HT1080 (cell line): ENCODE measurements at places on chromosomes 1 and 21. TPM values are rescaled to one million over a fixed set of nuclear protein-coding genes. Genes with fewer than 3 reads are reported as not detected.

Gene USH2A
- under 0.01 and 0.02 TPM in 2 replicates for total RNA-seq

DNA sequence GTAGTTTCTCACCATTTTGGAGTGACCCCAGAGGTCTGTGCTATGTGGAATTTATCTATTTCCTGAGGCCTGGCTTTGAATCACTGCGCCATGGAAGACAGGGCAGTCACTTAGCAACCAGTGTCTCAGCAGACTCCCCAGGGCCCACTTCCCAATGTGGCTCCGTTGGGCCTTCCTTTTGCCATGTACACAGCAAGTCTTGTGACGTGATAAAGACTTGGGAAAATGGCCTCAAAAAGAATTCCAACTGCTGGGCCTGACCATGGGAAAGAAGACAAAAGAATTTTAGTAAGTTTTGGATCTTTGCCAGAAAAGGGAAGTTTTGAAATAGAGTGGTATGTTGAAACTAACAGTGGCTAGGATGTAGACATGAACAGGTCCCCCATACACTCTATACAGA lies 36.2 kb downstream of the TLR5 start:
- no peak for DNase-seq

GRCh38 chr1:24390924-24391782 lies 22.4 kb downstream of the STPG1 start:
- peak; percentile 76 for DNase-seq

- DNase-seq = peak; percentile 10
Measured at GRCh38 chr1:196355206-196355786, 252.9 kb downstream of the KCNT2 start.

Gene SMIM11
- 31.8 and 38.8 TPM in 2 replicates for total RNA-seq

Gene ITLN2
- total RNA-seq = not detected in 2 replicates

Gene CNIH3
- 24.8 and 29.1 TPM in 2 replicates for total RNA-seq

- DNase-seq = no peak
Measured at GRCh38 chr1:3924186-3924824, 24.2 kb upstream of the C1orf174 start.

DNA sequence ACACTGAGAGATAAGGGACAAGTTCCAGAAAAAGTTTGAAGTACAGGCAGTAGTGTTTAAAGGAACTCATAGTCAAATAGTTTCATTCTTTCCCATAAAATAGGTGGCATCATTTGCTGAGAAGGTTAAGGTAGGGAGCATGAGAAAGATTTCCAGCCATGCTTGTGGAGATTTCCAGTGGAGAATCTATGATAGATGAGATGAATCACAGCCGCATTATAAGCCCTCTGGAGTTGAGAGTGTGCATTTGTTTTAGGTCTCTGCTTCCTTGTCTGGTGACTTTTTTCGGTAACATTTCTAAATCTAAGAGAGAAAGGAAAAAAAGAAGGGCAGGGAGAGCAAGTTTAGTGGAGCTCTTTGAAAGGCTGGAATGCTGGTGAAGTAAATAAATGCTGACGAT lies 108.7 kb downstream of the DISP1 start:
- DNase-seq = no peak

DNA sequence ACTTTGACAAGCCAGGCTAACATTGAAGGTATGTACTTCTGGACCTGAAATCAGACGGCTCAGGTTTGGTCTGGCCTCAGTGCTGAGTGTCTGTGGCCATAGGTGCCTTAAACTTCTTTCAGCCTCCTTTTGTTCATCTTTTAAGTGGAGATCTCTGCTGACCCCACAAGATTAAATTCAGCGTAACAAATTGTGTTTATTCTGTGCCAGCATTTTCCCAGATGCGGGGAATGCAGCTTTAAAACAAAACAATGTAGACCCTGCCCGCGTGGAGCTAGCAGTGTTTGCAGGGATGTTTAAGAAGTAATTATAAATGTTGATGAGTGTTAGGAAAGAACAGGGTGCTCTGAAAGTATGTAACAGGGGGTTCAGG lies 923 bp downstream of the CAP1 start:
- no peak for DNase-seq

DNA sequence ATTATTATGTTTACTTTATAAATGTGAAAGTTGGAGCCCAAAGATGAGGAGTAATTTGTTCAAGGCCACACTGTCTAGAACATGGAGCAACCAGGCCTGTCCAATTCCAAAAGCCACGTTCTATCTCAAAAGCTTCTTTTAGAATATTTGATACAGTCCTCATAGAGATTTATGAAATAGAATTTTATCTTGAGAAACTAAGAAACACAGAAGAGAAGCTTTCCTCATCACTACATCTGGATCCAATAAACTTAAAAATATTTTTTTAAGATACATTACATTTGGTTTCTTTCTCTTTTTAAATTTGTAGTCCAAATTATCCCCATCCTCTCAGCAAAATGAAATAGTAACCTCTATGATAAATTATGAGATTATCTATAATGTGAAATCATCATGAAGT lies 58.9 kb downstream of the DDAH1 start:
- no peak for DNase-seq

DNA sequence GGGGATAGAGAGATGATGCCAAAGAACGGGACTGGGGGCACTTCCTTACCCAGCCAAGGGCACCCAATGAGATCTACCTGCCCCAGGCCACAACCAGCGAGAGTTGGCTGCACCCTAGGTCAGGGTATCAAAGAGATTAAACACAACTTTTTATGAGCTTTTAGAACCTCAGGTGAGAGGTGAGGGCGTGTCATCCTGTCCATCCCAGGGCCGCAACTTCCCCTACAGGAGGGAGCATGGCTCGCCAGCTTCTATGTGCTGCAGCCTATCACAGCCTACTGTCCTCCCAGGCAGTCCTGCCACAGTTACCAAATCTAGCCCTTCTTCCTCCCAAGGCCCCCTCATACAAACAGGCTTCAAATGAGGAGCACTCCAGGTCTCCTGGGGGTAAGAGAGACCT lies 12.9 kb downstream of the TMEM9 start:
- DNase-seq = no peak

DNA sequence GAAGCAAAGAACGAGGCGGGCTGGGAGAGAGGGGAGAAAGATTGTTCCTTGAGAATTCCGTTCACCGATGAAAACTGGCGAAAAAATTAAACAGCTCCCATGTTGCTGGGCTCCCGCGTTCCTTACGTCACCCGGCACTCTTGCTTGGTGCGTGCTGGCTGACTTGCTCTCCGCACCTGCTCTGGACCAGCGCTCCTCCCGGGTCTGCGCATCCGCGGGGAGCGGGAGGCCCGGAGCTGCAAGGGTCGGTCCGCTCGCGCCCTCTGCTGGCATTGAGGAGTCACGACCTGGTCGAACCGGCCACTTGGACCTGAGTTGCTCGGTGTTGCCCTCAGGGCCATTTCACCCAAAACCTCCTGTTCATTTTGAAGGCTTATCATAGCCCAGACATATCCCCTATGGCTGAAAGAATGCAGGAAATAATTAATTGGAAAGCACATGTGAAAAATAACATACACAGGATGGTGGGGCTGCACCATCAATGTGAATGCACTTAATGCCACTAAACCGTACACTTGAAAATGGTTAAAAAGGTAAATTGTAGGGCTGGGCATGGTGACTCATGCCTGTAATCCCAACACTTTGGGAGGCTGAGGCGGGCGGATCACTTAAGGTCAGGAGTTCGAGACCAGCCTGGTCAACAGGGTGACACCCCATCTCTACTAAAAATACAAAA lies 98.9 kb upstream of the BACE2 start:
- peak; percentile 45 for DNase-seq

Gene HRNR
- not detected in 2 replicates for total RNA-seq

GRCh38 chr1:117821774-117822482 lies 107.5 kb downstream of the GDAP2 start:
- peak; percentile 97 for DNase-seq

Gene BOLA1
- 15.1 and 19.2 TPM in 2 replicates for total RNA-seq

- no peak for DNase-seq
Measured at GRCh38 chr1:155007251-155007828, 4.7 kb downstream of the ZBTB7B start.

Gene RAB7B
- 0.10 TPM in 1 of 2 replicates, not detected in the other for total RNA-seq

- peak; percentile 82 for DNase-seq
Measured at GRCh38 chr1:6367381-6368012, 26.1 kb downstream of the ACOT7 start.

Gene PKLR
- total RNA-seq = not detected in 2 replicates

Gene PEA15
- 129 and 187 TPM in 2 replicates for total RNA-seq

DNA sequence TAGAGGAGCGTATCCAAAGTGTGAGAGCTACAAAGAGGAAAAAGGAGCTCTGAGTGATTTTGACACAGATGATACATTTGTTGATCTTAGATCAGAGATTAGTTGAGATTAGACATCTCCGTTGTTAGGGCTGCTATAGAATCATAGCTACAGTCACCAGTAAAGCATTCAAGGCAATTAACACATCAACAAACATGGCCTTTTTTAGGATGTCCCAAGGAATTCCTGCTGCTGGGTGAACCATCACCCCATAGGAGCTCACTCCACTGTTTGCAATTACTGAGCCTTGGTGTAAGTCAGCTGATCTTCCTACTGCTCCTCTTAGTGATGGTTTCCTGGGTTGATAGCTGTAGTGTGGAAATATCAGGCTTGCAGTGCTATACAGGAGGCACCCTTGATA lies 6.7 kb upstream of the RSRP1 start:
- DNase-seq = no peak

DNA sequence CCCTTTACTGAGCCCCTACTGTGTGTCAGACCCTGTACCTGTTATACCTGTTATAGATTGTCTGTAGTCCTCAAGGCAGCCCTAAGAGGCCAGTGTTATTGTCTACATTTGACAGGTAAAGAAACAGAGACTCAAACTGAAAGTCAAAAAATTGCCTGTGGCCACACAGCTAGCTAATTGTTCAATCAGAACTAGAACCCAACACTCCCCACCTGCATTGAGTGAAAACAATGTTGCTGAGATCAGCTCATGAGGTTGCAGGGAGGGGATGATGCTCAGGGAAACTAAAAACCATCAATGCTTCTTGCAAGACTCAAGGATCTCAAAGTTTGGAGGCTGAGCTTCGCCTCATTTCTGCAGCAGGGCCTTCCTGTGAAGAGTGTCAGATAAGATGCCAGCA lies 109.5 kb upstream of the LMO4 start:
- no peak for DNase-seq

GRCh38 chr1:100972185-100972584 lies 53.4 kb downstream of the DPH5 start:
- no peak for DNase-seq

- DNase-seq = no peak
Measured at GRCh38 chr1:230399321-230400006, 26.7 kb downstream of the PGBD5 start.

Gene NPL
- total RNA-seq = 1.4 and 1.7 TPM in 2 replicates

GRCh38 chr1:45621895-45622523 lies 1.8 kb downstream of the CCDC17 start:
- DNase-seq = no peak

Gene BSND
- not detected in 2 replicates for total RNA-seq

DNA sequence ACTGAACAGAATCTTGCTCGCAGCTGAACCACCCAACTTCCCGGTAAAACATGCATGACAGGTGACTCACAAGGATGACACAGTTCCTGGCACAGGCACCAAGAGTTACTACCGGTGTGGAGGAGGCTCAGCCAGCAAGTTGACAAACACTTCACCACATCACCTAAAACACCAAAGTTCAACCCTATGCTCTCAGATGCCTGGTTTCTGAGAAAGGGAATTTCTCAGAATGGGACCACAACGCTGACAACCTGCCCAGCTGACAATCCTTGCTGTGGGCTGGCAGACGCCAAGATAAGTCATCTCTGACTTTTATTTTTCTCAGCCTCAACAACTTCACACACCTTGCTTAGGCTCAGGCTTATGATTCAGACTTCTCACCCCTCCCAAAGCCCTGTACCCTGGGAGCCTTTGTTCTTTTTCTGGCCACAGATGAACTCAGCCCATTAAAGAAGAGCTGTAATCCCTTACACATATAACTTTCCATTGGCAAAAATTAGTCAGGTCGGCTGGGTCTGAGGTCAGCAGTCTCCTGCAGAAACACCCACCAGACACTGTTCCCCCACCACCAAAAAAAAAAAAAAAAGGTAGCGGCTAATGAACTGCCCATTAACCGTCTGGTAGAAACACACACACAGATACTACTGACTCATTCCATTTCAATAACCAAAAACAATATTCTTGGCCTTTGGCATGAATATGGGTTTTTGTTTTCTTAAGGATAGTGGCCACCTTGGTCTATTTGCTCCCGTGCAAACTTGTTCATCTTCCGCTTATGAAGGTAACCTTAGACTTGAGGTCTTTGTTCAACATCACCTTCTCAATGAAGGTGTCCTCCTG lies 10.8 kb upstream of the TIAM1 start:
- DNase-seq = peak; percentile 95

GRCh38 chr1:227372726-227373130 lies 54.4 kb upstream of the CDC42BPA start:
- peak; percentile 53 for DNase-seq

- DNase-seq = peak; percentile 65
Measured at GRCh38 chr1:12477936-12478611, 139.9 kb downstream of the DHRS3 start.

Gene HSD3B1
- total RNA-seq = not detected in 2 replicates

Gene STK40
- 19.9 and 22.3 TPM in 2 replicates for total RNA-seq

Gene HPDL
- not detected in 2 replicates for total RNA-seq

- DNase-seq = no peak
Measured at GRCh38 chr1:59204001-59204400, 92.9 kb upstream of the FGGY start.

Gene GPR153
- total RNA-seq = 1.9 and 3.4 TPM in 2 replicates
